ENCODE measurements at places on chromosomes 6 and 20.
A peak's percentile ranks its signal among the peaks of the same experiment; 100 is the strongest.

GRCh38 chr6:96939007-96939805 is 14.7 kb downstream of the KLHL32 start:
- DNase-seq: peak; percentile 17

DNA sequence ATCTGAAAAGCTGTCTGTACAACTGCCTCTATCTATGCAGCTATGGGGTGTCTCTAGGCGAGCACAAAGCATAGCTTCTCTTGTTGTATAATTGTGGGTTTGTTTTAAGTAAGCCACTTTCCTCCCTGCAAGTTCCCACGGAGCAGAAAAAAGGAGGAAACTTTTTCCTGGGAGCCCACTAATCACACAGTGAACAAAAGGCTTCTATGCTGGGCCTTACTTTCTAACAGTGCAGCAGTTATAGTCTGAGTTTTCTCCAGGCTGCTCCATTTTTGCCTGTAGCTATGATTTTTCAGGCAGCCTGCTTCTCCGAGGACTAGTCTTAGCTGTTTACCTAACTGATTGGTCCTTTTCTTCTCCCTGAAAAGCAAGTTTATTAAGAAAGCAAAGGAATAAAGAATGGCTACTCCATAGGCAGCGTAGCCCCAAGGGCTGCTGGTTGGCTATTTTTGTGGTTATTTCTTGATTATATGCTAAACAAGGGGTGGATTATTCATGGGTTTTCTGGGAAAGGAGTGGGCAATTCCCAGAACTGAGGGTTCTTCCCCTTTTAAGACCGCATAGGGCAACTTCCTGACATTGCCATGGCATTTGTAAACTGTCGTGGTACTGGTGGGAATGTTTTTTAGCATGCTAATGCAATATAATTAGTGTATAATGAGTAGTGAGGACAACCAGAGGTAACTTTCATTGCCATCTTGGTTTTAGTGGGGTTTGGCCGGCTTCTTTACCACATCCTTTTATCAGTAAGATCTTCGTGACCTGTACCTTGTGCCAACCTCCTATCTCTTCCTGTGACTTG is 84.3 kb downstream of the OPRM1 start:
- no peak for DNase-seq

DNA sequence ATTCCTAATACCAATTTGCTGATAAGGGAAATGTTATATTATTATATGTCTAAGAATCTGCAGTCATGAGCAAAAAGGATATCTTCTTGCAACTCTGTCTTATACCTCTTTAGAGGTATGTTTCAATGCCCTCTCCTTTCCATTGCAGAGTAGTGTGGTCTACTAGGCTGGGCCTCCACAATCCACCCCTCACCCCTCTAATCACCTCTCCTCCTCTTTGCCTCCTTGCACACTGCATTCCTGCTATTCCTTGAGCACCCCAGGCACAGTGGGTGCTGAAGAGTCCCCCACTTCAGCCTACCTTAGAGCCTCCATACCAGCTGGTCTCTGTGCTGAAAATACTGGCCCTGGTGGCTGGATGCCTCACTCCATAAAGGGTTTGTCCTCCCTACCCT is 26.9 kb downstream of the ARMC2 start:
- DNase-seq: no peak

DNA sequence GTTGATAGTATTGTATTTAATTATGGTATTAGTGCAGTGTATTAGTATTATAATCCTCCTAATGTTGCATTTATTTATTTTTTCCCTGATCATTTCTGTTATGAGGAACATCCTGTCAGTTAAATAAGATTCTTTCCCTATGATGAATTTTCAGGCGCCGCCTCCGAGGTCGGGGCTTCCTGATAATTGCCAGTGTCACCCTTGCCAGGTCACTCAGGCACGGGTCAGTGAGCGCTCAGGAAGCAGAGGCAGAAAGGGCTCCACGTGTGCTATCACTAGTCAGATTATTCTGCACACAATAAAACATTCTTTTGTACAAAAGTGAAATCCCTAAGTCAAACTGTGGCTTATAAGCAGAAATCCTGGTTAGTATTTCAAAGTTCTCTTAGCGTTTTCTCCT is 64.8 kb downstream of the TSHZ2 start:
- DNase-seq: no peak

DNA sequence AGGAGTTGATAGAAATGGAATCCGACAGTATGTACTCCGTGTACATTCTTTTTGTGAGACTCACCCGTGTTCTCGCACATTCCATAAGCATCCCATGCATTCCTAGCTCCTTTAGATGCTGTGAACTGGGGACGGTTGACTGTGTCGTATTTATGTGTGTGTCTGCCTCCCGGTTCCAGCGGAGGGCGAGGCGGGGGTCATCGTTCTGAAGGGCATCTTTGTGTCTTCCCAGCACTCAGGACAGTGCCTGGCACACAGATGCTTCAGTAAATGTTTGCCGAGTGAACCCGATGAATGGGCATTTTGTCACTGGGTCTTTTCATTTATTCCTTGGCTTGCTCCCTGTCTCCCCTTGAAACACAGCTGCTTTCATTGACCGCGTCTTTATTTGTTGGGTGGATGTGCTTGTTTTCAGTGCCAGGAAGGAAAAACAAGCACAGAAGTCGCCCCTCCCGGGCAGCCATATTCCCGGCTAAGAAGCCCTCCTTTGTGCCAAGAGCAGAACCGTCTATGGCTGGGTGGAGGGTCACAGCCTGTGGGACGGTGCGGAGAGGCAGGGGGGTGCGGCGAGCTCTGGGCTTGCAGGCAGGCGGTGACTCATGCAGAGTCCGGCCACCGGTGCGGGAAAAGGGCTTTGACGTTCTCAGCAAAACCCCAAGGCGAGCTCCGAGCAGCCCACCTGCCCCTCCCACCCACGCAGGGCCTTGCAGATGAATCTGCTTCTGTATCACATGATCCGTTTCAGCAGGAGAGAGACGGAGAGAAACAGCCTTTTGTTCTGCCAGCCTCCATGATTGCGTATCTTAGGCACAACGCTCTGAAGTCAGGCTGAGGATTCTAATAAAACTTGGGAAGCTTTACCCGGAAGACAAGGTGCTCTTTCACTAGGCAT is 11.2 kb upstream of the PSMG4 start:
- peak; percentile 94 for DNase-seq

DNA sequence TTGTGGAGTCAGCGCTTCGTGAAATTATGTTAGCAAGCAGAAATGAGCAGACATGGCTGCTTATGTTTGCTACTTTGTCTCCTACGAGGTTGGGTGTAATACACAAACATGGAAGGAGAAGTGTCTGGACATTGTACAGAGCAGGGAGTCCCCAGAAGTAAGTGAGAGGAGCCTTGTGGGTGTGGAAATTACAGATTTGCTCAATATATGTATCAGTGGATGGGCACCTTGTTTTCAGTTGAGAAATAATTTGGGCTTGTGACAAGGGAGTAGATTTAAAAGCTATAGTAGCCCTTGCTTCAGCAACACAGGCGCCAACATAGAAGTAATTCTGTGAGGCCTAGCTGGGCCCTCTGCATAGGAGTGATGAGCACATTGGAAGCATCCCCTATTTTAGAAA is 49.2 kb downstream of the HECA start:
- DNase-seq: no peak

DNA sequence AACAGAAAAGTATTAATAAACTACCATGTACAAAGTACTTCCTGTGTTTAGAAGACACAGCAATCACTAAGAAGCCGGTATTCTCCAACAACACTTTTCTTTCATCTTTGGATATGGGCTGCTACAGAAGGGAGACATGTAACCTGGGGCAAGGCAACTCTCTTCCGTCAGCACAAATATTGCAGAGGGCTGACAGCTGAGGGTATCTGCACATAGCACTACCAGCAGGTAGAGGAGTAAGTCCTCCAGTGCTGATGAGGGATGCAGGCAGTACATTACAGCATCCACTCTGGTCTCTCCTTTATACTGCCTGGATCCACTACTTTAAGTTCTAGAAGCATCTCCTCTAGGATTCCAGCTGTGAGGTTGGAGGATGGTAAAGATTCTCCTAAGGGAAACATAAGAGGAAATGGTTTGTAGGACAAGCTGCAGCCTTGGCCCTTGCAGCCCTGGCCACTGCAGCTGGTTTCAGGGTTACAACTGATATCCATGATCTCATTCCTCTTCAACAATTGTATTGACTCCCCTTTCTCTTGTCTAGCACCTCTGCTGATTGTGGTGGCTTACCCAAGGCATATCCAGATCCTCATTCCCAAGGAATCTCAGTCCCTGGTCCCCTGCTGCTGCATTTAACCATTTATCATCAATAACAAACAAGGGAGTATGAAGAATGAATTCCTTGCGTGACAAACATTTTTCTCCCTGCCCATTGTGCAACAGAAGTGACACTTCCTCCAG is 110.7 kb upstream of the ADGRF1 start:
- no peak for DNase-seq

- no peak for DNase-seq
Measured at GRCh38 chr6:64252256-64252655, 616.7 kb downstream of the PHF3 start.

- DNase-seq: no peak
Measured at GRCh38 chr20:24432046-24432442, 37.4 kb upstream of the SYNDIG1 start.

GRCh38 chr6:92635553-92636153 is 783.7 kb downstream of the EPHA7 start:
- no peak for DNase-seq

DNA sequence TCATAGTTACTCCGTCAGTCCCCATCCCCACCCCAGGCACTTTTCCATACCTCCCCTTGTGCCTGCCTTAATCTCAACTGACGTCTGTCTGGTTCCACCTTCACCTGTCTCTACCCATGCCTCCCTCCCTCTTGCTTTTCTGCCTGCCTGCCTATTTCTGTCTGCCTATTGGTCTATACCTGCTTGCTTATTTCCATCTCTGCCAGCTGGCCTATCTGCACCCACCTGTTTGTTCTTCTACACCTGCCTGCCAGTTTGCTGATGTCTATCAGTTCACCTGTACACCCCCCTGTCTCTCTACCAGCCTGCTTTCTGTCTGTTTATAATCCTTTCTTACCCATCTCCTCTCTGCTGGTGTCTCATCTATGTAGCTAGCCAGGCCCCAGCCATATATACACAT is 87.5 kb downstream of the RALGAPA2 start:
- DNase-seq: no peak

GRCh38 chr6:135258970-135259369 is 77.9 kb downstream of the MYB start:
- no peak for DNase-seq

GRCh38 chr20:17659801-17660200 is 22.2 kb downstream of the RRBP1 start:
- DNase-seq: no peak

GRCh38 chr20:51335329-51335841 is 207.1 kb downstream of the NFATC2 start:
- DNase-seq: no peak

- no peak for DNase-seq
Measured at GRCh38 chr6:11722805-11723631, 55.6 kb downstream of the ADTRP start.

- DNase-seq: peak; percentile 34
Measured at GRCh38 chr6:85323435-85324040, 126.3 kb upstream of the NT5E start.

DNA sequence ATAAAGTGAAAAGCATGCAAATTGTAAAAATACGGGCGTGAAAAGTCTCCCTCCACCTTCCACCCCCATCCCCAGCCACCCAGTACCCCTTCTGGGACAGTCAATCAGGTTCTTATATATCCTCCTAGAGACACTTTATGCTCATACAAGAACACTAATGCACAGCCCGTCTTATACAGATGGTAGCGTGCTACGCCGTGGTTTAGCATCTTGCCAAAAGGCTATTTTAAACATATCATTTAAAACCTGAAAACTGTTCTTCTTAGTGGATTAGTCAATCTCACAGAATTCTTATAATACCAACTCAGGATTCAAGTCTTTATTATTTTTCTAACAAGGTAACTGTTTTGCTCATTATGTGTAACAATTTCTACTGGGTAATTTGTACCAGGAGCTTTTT is 57.2 kb upstream of the MRPS10 start:
- no peak for DNase-seq

DNA sequence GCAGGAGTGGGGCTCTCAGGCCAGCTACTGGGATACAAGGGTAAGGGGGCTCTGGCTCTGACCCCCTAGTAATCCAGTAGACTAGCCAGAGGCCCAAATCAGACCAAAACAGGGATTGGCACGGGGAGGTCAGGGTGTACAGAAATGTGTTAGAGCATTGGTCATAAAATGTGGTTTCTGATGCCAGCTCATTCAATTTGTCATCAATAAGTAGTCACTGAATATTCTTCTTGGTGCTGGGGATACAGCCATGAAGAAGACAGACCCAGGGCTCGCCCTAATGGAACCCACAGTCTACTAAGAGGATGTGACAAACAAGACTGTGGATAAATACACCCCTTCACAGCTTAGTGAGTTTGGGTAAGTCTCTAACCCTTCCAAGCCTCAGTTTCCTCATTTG is 11.1 kb downstream of the MAP1LC3A start:
- DNase-seq: no peak

GRCh38 chr6:93323630-93324029 is 95.7 kb downstream of the EPHA7 start:
- DNase-seq: no peak

- DNase-seq: no peak
Measured at GRCh38 chr6:41336824-41337223, 1.4 kb downstream of the NCR2 start.

GRCh38 chr6:135995545-135995898 is 144.0 kb downstream of the PDE7B start:
- DNase-seq: no peak

GRCh38 chr6:76697585-76697984 is 625.1 kb upstream of the IMPG1 start:
- DNase-seq: no peak

DNA sequence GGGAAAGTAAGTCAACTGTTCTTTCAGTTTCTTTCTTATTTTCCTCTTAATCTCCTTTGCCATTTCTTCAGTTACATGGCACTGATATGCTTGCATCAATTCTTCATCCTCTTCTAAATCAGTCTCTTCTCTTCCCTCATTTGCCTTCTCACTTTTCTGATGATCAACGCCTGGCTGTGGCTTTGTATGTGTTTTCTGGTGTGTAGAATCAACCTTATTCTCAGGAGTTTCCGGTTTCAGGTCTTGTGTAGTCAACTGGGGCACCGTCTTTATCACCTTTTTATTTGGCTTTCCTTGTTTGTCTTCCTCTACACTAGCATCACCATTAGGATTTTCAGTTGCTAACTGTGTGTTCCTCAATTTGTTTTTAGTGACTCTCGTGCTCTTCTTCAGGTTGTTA is 31.6 kb downstream of the AHI1 start:
- DNase-seq: no peak

GRCh38 chr6:160735523-160735922 is 33.5 kb downstream of the PLG start:
- DNase-seq: no peak
